RPMI7951 (cell line): ENCODE measurements at places on chromosomes 2 and 18. TPM values are rescaled to one million over a fixed set of nuclear protein-coding genes. Genes with fewer than 3 reads are reported as not detected.
A peak's percentile ranks its signal among the peaks of the same experiment; 100 is the strongest.

- DNase-seq, result no peak
Observed at GRCh38 chr2:60350791-60351190, 202.7 kb downstream of the BCL11A start.

GRCh38 chr2:231017231-231017598 is 20.1 kb upstream of the C2orf72 start:
- peak; percentile 41 for DNase-seq

- no peak for DNase-seq
Observed at GRCh38 chr2:219425238-219426067, 7.3 kb downstream of the DES start.

- no peak for DNase-seq
Observed at GRCh38 chr2:90221300-90221651, 1529.8 kb downstream of the RPIA start.

GRCh38 chr2:23685181-23685580 is 241.7 kb downstream of the ATAD2B start:
- DNase-seq, result no peak

DNA sequence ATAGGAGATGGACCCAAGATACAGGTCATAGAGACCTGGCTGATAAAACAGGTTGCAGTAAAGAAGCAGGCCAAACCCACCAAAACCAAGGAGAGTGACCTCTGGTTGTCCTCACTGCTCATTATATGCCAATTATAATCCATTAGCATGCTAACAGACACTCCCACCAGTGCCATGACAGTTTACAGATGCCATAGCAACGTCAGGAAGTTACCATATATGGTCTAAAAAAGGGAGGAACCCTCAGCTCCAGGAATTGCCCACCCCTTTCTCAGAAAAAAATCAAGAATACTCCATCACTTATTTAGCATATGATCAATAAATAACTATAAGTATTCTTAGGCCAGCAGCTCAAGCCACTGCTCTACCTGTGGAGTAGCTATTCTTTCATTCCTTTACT is 574.7 kb upstream of the ID2 start:
- no peak for DNase-seq

PRKAG3 gene
- not detected in 2 replicates for total RNA-seq

CFAP53 gene
- total RNA-seq, result 0.36 and 0.68 TPM in 2 replicates

CDCA7 gene
- total RNA-seq, result 21.4 and 28.8 TPM in 2 replicates

GRCh38 chr2:173656086-173656485 is 301.4 kb downstream of the CDCA7 start:
- DNase-seq, result no peak
